ENCODE measurements at places on chromosomes 7 and 10.

- DNase-seq, result no peak
These were observed 321.4 kb upstream of the AOAH start for GRCh38 chr7:37045681-37046179.

DNA sequence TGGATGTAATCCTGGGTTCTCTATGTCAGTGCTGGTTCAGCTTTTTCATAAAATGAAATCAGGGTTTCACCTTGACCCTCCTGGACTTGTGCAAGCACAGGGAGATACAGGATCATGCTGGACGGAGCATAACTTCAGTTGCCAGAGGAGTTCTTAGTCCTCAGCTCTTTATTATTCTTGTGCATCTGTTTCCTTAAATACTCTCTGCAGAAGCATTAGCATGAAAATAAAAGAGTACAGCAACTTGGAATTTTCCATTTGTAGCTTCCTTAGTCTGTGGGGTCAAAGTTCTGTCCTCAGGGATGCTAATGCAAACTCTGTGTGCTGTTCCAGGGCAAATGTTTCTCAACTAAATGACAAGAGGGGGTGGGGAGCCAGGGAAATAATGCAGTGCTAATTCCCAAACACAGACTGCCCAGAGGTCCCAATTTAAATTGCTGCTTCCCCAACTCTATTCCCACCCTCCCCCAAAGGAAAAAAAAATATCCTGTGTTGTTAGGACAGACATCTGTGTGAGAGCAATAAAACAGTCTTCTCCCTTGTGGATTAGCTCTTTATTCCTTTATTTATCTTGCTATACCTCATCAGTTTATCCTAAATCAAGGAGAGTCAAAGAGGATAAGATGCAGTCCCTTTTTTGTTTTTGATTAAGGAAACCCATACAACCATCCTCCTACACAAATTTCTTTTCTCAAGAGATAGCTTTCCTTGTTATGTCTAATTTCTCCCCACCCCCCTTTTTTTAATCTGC lies 905.0 kb downstream of the LRMDA start:
- DNase-seq, result no peak

GRCh38 chr7:92056286-92056685 lies 78.0 kb downstream of the CYP51A1 start:
- DNase-seq, result no peak

- no peak for DNase-seq
These were observed 35.3 kb upstream of the ZNF92 start for GRCh38 chr7:65338346-65338745.

Data from H54 (cell line).